ENCODE measurements at places on chromosomes 2 and 18.

DNA sequence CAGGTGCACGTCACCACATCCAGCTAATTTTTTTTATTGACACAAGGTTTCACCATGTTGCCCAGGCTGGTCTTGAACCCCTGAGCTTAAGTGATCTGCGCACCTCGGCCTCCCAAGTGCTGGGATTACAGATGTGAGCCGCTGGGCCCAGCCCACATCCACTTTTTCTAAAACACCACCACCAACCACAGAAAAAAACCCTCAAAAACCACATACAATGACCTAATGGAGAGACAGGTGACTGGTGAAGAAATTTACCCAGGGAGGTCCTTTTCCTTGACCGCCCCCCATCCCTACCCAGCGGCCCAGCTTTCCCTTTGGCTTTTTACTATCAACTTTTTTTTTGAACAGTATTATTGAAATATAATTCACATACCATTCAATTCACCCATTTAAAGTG, 47.9 kb downstream of the CACNB4 start:
- DNase-seq = no peak

GRCh38 chr2:184367211-184367610, 231.1 kb upstream of the ZNF804A start:
- DNase-seq = no peak

DNA sequence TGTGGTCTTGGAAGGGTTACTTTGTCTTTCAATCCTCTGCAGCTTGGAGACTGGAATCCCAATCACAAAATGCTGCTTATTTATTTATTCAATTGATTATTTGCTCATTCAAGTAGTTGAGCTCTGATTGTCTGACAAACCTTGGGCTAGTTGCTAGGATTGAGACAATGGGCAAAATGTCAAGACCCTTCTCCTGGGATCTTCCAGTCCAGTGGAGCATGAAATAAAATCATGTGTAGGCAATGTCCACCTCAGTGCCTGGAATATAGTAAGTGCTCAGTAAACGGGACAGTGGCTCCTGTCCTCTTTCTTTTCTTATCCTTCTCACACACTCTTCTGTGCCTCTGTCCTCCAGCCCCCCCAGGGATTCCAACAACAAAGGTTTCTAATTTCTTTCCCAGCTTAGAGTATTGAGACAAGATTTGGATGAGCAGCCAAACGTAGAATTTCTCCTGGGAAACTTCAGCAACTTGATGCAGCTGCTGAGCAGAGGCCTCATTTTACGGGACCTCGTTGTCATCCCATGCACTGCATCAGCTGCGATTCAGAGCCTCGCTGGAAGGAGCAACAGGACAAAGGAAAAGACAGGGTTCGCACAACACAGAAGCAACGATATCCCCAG, 545.0 kb downstream of the SOX11 start:
- no peak for DNase-seq

DNA sequence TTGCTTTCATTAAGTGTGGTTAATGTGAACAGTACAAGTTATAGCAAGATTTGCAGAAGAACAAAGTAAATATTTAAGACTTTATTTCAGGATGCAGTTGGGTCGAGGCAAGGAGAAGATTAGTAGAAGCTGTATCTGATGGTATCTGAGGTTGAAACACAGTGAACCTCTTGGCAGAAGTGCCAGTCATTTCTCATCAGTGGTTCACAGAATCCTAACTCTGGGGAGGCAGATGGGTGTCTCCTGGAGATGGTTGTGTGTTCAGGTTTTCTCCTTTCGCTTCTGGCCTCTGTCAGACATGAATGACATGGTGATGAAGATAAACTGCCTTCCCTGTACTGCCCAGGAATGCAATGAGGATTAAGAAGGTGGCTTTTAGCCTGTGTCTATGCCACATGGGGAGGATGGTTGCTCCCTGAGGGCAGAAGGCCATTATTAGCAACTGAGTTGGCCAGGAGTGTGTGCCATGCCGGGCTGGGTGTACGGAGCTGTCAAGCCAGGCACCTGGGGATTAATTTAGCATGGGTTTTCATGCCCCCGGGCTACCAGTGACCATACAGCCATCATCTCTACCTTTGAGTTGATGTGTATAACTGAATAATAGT, 28.0 kb downstream of the MGAT5 start:
- DNase-seq = no peak

- DNase-seq = no peak
These were observed 473 bp downstream of the ELMOD3 start for GRCh38 chr2:85355073-85355410.

DNA sequence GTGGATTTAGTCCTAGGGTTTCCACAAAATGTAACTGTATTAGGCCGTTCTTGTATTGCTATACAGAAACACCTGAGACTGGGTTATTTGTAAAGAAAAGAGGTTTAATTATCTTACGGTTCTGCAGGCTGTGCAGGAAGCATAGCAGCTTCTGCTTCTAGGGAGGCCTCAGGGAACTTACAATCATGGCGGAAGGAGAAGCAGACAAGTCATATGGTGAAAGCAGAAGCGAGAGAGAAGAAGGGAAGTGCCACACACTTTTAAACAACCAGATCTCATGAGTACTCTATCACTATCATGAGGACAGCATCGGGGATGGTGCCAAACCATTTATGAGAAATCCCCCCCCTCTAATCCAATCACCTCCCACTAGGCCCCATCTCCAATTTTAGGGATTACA, 9.5 kb upstream of the CCDC68 start:
- DNase-seq = no peak

GRCh38 chr2:120791243-120791961, 55.7 kb downstream of the GLI2 start:
- no peak for DNase-seq

- DNase-seq = no peak
These were observed 4.8 kb downstream of the AMER3 start for GRCh38 chr2:130759906-130760753.

DNA sequence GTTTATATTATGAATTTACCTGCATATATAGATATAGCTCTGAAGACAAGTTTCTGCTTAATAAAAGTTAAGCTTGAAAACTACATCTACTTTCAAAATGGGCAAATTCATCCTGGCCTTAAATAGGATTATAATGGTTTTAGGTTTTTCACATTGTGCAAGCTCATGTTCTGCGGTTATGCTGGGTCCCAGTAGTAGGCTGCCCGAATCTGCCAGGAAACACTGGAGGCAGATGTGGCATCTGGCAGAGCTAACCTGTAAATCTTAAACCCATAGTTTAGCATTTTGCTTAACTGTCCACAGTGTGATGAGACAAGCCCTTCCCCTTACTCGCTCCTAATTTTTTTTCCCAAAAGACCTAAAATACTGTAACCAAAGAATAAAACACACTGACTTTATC, 234.2 kb downstream of the TCF4 start:
- no peak for DNase-seq

GRCh38 chr18:47779381-47779780, 151.1 kb downstream of the SMAD2 start:
- no peak for DNase-seq

DNA sequence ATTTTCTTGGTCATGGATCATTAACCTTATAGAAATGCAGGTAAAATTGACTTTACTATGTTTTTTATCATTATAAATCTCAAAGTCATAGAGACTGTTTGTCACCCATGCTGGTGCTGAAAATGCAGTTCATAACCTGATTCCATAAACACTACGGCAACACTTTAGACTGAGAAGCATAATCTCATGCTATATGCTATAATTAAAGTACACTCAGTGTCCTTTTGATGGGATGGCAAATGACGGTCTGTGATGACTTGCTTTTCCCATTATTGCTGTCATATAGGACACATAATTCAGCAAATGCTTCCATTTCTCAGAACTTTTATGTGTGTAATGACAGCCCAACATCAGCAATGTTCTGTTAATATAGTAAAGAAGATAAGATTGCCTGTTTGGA, 162.9 kb downstream of the CD226 start:
- DNase-seq = no peak

- DNase-seq = no peak
These were observed 29.7 kb downstream of the GNLY start for GRCh38 chr2:85723707-85724360.

GRCh38 chr2:102143450-102143985, 972 bp downstream of the IL1R1 start:
- DNase-seq = no peak

GRCh38 chr18:5995626-5996025, 100.3 kb upstream of the TMEM200C start:
- no peak for DNase-seq
